Regular cardiac myocyte (primary cell): ENCODE measurements at places on chromosomes 5 and 9. TPM values are rescaled to one million over a fixed set of nuclear protein-coding genes. Genes with fewer than 3 reads are reported as not detected.

The FOXD4L6 gene
- total RNA-seq: not detected in 2 replicates

The CDX1 gene
- total RNA-seq: 0.38 and 0.56 TPM in 2 replicates

The TNFSF8 gene
- total RNA-seq: not detected in 2 replicates

The PCDHGA7 gene
- 1.5 and 3.7 TPM in 2 replicates for total RNA-seq

The FREM1 gene
- total RNA-seq: not detected in 2 replicates

The GPR151 gene
- total RNA-seq: not detected in 2 replicates

The OR13C8 gene
- total RNA-seq: not detected in 2 replicates

The SAXO1 gene
- total RNA-seq: under 0.01 TPM in 1 of 2 replicates, not detected in the other

The TCF7 gene
- under 0.01 and 0.38 TPM in 2 replicates for total RNA-seq

The STING1 gene
- total RNA-seq: 16.9 and 27.8 TPM in 2 replicates

The PPIC gene
- total RNA-seq: 54.4 and 88.0 TPM in 2 replicates

The PCDHB2 gene
- 0.77 and 6.5 TPM in 2 replicates for total RNA-seq

The SOHLH1 gene
- total RNA-seq: not detected in 2 replicates

The ORM2 gene
- total RNA-seq: not detected in 2 replicates

The F12 gene
- 0.58 TPM in 1 of 2 replicates, not detected in the other for total RNA-seq

The F2RL2 gene
- total RNA-seq: 10.0 and 10.4 TPM in 2 replicates

The FPGS gene
- total RNA-seq: 41.4 and 50.2 TPM in 2 replicates

The FAT2 gene
- under 0.01 TPM in 2 replicates for total RNA-seq

The CDHR2 gene
- total RNA-seq: not detected in 2 replicates

The FOXD1 gene
- total RNA-seq: 6.5 and 7.1 TPM in 2 replicates

The FOXD4L4 gene
- under 0.01 TPM in 2 replicates for total RNA-seq

The ABHD17B gene
- 19.2 and 19.9 TPM in 2 replicates for total RNA-seq

The ANKRD18A gene
- total RNA-seq: under 0.01 TPM in 1 of 2 replicates, not detected in the other

The BHMT gene
- under 0.01 TPM in 1 of 2 replicates, not detected in the other for total RNA-seq
